ENCODE measurements at places on chromosomes 2 and 18.

DNA sequence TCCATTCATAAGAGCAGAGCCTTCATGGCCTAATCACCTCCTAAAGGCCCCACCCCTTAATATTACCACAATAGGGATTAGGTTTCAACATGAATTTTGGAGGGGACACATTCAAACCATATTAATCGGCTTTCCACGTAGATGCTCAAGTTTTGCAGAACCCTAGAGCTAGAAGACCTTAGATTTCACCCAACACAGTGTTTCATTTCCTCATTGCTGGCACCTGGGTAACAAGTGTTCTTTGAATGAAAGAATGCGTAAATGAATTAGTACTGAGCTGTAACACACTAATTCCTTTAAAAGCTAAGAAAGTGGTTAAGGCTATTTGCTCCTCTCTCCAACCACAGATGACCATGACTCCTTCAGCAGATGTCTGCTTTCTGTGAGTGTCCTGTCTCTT, 252.5 kb downstream of the SMAD2 start:
- no peak for DNase-seq

GRCh38 chr2:215698566-215698965, 262.7 kb upstream of the FN1 start:
- DNase-seq: no peak

DNA sequence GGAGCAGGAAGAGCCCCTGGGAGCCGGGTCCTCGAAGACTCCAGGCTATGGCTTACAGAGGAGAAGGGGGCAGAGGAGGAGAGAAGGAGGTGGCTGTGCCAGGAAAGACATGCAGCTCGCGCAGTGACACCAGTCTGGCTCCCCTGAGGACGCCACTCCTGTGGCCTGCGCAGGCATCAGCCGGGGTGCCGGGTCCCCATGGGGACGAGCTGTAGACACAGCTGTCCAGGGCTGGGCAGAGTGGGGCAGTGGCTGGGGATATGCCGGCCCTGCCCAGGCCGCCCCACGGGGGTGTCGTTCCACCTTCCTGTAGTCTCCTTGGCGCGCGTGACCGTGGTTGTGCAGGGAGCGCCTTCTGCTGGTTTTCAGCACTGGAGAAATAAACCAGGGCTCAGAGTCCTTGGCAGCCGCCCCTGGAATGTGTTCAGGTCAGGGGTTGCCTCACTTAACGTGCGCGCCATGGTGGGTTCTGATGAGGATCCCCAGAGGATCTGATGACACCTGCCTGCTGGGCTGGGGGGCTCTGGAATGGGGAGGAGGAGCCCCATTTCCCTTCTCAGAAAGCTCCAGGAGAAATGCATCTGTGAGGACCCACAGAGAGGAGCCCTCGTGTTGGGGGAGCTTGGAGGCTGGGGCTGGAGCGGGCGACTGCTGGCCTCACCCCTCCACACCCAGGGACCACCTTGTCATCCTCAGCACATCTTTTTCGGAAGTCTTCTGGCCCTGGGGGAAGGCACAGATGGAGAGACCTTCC, 26.7 kb downstream of the RAMP1 start:
- no peak for DNase-seq

- DNase-seq: no peak
Measured at GRCh38 chr2:120108049-120108448, 95.2 kb downstream of the EPB41L5 start.

Measured in T-helper 9 cell (primary cell).